ENCODE measurements at places on chromosomes 3 and 15.

DNA sequence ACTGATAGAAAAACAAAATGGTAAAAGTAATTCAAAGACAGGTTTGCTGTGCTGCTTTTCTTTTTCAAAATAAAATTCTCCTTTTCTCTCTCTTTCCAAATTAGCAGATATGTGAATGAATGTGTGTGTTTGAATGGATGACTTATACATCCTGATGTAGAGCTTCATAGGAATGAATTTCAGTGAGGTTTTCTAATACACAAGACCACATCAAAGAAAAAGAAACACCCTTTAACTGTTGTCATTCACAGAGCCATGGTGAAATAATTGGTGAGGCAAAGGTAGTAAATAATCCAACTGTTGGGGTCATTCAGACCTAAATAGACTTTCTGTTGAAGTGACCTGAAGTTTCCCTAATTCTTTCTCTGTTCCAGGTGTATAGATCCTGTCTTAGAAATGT lies 139.1 kb upstream of the ZPLD1 start:
- DNase-seq: no peak

DNA sequence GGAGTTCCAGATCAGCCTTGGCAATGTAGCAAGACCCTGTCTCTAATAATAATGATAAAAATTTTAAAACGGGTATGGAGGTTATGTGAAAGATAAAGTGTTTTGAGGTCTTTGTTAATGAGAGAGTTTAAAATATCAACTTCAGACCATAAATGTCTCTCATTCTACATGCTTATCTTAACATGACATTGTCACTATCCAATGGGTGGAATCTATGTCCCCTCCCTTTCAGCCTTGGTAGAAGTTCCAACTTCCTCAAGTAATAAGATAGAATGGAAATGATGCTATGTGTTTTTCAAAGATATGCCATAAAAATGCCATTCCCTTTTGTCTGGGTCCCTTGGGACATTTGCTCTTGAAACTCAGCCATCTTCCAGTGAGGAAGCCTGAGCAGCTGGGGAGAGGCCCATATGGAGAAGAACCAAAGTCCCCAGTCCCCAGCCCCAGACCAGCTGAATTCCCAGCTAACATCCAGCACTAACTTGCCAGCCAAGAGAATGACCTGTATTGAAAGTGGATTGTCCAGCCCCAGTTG lies 17.0 kb downstream of the RPSA start:
- DNase-seq: no peak

GRCh38 chr3:37441689-37442088 lies 267.3 kb upstream of the LRRFIP2 start:
- DNase-seq: no peak

- no peak for DNase-seq
Measured at GRCh38 chr3:22526266-22526837, 676.8 kb upstream of the UBE2E2 start.

DNA sequence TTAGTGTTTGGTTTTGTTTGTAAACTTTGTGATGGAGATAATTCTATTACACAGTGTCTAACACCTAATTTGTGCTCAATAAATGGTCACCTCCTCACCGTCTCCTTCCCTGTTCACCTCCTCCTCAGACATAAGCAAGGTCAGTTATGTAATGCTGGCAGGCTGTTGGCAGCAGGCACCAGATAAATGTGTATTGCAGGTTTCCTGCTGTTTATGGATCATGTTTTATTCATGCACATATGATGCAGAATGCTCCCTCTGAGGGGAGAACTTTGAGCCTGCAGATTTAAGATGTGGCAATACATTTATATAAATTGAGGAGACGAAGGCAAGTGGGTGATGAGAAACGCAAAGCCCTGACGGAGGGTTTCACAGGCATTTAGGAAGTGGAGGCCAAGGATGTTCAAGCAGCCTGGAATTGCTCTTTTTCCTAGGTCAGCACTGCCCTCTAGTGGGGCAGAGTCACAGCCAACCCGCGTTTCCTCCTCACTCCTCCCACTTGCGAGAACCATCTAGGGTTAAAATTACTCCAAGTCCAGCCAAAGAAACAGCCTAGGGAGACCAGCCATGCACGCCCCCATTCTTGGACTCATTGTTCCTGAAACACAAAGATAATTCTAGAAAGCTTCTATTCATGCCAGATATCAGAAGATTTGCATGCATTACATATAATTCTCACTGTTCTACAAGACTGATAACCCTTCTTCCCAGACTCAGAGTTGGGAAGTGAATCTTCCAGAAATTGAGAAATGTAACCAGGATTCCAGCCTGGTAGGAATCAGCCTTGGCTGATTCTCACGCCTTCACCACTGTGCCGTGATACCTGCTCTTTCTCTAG lies 228.7 kb downstream of the SLCO3A1 start:
- DNase-seq: peak; percentile 57

- DNase-seq: no peak
Measured at GRCh38 chr15:62439543-62440016, 274.5 kb upstream of the C2CD4B start.

- no peak for DNase-seq
Measured at GRCh38 chr15:29105151-29105854, 164.3 kb downstream of the NSMCE3 start.

GRCh38 chr15:53506370-53506769 lies 253.1 kb downstream of the WDR72 start:
- no peak for DNase-seq

DNA sequence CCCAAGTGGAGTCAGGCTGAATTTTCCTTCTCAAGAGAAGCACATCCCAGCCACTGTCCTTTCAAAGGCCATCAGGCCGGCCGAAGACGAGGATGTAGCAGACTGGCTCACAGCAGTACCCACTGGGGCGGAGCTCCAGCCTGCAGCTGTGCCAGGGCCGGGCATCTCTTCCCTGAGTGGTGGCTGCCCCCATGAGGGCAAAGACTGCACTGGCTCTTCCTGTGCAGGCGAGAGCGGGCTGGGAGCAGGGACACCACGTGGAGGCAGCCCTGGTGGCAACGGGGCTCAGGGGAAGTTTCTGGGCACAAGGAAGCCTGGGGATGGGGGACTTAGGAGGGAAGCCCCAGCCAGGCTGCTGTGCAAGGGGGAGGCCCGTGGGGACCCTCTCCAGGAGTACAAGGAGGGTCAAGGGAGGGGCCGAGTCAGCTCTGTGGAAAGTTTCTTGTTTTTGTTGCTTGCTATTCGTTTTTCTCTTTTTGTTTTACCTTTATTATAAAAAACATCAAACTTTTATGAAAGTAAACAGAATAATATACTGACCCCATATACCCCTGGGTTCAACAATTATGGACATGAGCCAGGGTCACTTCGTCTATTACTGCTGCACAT lies 66.1 kb downstream of the RPN1 start:
- peak; percentile 56 for DNase-seq

GRCh38 chr3:177300039-177300833 lies 103.0 kb upstream of the TBL1XR1 start:
- peak; percentile 59 for DNase-seq

DNA sequence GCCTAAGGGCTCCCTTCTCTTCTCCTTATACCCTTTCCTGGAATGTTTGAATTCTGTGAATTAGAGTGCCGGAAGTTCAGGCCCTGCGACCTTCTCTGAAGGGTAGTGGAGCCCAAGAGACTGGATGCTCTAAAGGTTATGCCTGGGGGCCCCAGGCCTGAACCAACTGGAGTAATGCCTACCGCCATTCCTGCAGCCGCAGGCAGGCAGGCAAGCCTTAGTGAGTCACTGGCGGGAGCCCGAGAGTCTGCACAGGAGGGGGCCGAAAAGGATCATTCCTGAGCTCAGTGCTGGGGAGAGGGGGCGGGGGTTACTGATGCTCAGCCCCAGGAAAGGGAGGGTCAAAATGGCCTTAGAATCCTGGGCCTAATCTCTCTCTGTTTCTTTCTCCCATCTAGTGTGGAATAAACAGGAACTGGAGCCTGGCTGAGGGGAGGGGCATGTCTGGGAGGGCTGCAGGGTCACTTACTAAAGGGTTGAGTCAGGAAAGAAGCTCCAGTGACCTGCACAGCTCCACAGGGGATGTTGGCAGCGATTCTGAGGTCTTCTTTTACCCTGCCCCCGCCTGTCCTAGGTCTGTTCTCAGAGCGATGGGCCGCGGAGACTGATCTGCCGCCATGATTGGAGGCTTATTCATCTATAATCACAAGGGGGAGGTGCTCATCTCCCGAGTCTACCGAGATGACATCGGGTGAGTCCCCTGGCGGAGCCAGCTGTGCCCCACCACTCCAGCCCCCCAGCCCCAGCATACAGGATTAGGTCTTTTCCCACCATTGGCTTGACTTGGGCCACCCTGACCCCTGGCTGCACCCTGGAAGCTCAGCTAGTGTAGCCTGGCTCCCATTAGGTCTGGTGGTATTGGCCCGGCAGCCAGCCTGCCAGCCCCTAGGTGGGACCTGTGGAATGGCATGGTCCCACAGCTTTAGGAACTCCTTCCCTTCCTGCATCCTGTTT lies 2.0 kb downstream of the AP2M1 start:
- peak; percentile 76 for DNase-seq

DNA sequence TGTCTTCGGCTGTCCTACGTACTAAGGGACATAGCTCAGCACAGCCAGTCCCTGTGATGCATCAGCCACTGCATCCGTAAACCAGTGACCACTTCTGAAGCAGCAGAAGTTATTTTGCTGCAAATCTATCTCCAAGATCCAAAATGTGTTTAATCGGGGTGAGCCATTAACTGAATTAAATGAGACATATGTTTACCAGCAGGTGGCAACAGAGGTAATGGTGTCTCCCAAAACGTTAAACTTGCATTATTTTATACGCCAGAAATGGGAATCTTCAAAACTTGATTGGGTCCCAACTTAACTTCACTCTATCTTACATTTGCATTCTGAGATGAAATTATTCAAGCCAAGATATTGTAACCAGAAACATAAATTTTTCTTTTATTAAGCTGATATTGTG lies 75.3 kb upstream of the BOC start:
- DNase-seq: peak; percentile 33

DNA sequence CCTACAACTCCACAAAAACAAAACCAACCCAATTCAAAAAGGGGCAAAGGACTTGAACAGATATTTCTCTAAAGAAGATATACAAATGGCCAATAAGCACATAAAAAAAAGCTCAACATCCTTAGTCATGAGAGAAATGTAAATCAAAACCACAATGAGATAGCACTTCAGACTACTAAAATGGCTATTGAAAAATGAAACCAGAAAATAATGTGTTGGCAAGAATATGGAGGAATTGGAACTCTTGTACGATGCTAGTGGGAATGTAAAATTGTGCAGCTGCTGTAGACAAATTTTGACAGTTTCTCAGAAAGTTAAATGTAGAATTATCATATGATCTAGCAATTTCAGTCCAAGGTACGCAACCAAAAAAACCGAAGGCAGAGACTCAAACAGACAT lies 29.0 kb downstream of the KY start:
- no peak for DNase-seq

DNA sequence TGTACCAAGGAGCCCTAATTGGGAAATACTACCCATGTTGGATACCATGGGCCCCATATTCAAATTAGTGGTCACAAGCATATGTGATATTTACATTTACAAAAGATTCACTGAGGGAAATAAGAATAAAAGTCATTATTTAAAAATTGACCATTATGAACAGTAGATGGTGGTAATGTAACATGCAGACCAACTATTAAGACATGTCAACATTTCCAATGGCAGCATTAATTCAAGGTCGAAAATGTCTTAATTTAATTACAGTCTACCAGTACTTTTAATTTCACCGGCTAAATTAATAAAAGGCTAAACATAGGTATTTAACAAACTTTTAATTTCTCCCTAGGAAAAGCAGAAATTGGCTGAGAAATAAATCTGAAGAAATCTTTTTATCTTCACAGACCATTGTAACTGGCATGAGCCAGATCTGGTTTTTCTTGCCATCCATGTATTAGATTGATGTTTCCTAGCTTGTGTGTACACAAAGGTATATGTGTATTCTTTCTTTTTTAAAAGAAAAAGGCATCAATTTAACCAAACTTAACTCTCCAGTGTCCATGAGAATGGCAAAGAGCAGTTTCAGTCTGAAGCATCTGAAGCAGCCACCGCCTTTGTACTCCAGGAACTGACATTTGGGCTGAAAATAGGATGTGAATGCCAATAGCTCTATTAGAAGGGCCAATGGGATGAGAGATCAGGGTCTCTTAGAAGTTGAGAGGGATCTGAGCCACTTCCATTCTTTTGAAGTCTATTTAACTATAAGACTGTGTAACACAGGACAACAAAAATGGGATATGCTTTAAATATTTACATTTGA lies 26.6 kb downstream of the NEK11 start:
- DNase-seq: peak; percentile 17

GRCh38 chr3:99967796-99968195 lies 146.5 kb downstream of the FILIP1L start:
- peak; percentile 82 for DNase-seq

GRCh38 chr3:12955651-12956315 lies 114.4 kb upstream of the RPL32 start:
- no peak for DNase-seq

GRCh38 chr15:48426941-48427340 lies 95.7 kb downstream of the DUT start:
- no peak for DNase-seq

GRCh38 chr15:41659190-41659589 lies 1.0 kb upstream of the MGA start:
- no peak for DNase-seq

DNA sequence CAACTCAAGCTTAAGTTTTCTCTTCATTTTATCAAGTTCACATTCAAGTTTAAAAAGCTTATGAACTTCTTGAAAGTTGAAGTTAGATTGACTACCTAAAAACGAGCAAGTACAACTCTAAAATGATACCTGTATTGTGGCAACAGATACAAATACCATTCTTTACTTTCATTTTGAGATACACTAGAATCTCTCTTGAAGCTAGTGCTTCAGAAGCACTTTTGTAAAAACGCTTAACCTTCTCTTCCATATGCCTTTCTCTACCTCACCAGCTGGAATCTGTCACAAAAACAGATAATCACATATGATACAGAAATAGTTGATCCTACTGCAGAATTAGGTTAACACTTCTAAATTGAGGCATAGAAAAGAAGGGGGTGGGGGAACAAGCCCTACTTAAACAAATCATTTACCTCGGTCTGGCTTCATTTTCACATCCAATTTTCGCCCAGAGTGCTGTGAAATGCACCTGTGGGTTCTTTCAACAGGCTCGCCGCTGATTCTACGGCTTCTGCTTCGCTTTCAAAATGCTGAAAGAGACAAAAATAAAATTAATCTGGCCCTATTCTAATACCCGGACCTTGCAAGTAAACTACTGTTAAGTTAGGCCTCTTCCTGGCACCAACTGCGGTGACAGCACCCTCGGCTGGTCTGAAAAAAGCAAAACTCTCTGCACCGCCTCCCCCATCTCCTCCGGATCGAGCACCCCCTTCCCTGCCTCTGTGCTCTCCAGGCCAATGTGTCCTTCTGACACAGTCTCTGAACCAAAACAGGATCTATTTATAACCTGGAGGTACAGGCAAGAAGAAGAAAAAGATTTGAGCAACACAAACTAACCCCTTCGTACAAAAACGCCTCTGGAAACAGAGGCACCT lies 1.4 kb downstream of the ATOSA start:
- peak; percentile 57 for DNase-seq

GRCh38 chr3:36244728-36245127 lies 135.6 kb upstream of the STAC start:
- DNase-seq: peak; percentile 15

GRCh38 chr3:94195381-94195780 lies 132.5 kb downstream of the NSUN3 start:
- DNase-seq: no peak
